Cerebellar nuclear complex (tissue), 1 donor: ENCODE measurements at places on chromosomes 4 and X.

- DNase-seq = no peak
Observed at GRCh38 chr4:40099010-40099409, 42.4 kb downstream of the N4BP2 start.

- no peak for DNase-seq
Observed at GRCh38 chr4:98638661-98639060, 19.8 kb downstream of the TSPAN5 start.

- no peak for DNase-seq
Observed at GRCh38 chrX:28851871-28852270, 264.6 kb downstream of the IL1RAPL1 start.

- no peak for DNase-seq
Observed at GRCh38 chr4:169593050-169593560, 19.3 kb downstream of the NEK1 start.
